Neural crest cell (in vitro differentiated cells): ENCODE measurements at places on chromosomes 3 and 15. TPM values are rescaled to one million over a fixed set of nuclear protein-coding genes. Genes with fewer than 3 reads are reported as not detected.
A peak's percentile ranks its signal among the peaks of the same experiment; 100 is the strongest.

DNA sequence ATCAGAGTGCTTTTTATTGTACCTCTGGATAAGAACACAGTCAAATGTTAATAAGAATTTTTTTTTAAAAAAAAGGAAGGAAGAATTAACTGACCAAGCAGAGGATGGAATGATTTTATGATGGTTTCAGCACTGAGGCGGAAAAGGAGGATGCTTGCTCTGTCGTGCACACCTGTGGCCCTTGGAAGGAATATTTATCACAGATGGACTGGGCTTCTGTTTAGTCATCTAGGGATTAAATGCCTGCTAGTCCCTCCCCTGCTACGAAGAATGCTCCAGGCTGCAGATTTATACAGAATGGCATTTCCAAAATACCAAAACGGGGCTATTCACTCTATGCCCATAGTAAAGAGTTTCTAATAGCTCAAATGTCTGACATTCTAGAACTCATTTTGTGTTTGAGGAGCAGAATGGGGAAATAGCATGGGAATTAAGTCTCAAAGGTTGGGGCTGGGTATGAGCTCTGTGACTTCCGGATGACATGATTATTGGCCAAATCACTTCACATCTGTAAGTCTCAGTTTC, 92.8 kb upstream of the BCL6 start:
- H3K27me3 ChIP-seq = no peaks in the 10 kb centered on the region
- H3K4me1 ChIP-seq = no peaks in the 10 kb centered on the region
- DNase-seq = no peak
- H3K36me3 ChIP-seq = peaks cover 5% of the 10 kb centered on the region

- no peaks in the 10 kb centered on the region for H3K27me3 ChIP-seq
- no peak overlapping the region for H3K4me3 ChIP-seq
- H3K27ac ChIP-seq = no peak overlapping the region
These were observed 35.0 kb downstream of the CIP2A start for GRCh38 chr3:108554229-108554628.

POLG gene
- total RNA-seq = 66.5 and 73.5 TPM in 2 replicates

DNA sequence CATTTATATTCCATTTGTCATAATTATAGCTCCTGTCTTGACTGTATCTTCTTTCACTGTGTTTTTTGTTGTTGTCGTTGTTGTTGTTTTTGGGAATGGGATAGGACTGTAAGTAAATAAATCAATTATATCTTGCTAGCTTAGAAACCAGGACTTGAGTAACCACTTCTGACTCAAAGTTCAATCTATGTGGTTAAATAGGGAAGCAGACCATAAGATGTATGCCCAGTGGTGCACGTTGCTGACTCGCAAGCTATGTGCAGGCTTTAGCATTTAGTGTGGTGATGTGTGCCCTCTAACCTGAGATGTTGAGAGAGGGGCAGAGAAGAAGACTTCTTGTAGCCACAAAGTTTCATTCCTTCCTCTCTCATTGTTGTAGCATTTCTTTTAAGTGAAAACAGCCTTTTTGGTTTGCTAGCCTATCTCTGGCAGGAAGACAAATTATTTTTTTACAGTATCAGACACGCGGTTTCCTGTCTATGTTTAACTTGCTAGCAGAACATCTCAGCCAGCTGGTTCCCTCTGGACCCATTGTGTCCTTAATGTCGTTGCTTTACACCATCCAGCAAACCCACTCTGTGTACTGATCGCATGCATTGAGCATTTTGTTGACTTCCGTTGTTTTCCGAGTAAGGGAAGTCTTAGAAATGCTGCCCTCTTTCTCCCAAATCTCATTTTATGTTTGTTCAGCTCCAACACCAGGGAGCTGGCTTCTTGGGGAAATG, 52.1 kb downstream of the TGFBR2 start:
- peaks cover 32% of the 10 kb centered on the region for H3K36me3 ChIP-seq
- peaks cover 26% of the 10 kb centered on the region for H3K4me1 ChIP-seq
- no peak for DNase-seq
- H3K4me3 ChIP-seq = no peak overlapping the region
- H3K27ac ChIP-seq = peak overlapping the region; percentile 94

DNA sequence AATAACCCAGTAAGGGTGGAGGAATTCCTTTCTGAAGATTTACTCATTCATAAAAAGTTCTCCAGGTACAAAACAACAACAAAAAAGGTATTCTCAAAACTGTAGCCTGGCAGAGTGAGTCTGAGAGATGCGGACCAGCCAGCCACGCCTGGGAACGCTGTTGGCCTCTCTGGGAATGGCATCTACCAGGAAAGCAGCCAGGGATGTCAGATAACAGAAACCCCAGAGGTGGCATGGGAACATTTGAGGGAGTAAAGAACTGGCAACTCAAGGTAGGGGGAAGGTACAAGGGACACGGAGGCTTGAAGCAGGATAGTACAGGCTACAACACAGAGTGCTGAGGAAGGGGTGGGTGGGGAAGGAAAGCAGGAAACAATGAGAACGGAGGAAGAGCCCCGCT, 7.1 kb upstream of the AP3S2 start:
- no peaks in the 10 kb centered on the region for H3K4me1 ChIP-seq
- peaks cover 4% of the 10 kb centered on the region for H3K36me3 ChIP-seq
- H3K27me3 ChIP-seq = no peaks in the 10 kb centered on the region
- no peak overlapping the region for H3K4me3 ChIP-seq

- H3K4me3 ChIP-seq = no peak overlapping the region
- H3K27ac ChIP-seq = no peak overlapping the region
- peak; percentile 60 for DNase-seq
- no peaks in the 10 kb centered on the region for H3K36me3 ChIP-seq
These were observed 45.2 kb downstream of the TYRO3 start for GRCh38 chr15:41603941-41604911.
